ENCODE measurements at places on chromosomes 6 and 20.

DNA sequence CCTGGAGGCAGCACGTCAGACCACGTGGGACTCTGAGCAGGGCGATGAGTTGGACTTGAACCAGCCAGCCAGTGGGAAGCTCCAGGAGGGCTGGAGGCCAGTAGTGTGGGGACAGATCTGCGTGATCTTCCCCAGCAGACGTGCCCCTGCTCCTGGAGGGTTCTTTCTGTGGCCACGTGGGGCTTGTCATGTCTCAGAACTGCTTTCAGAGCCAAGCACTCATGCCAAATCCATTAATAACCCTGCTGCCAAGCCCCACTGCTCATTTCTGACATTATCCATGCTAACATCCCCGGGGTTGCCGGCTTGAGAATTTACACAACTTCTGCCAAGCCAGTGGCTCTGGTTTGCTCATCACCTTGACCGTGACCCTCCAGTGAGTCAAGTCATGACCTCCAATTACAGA, 38.3 kb downstream of the SIRPA start:
- no peak for DNase-seq

GRCh38 chr20:37990571-37991151, 42.6 kb downstream of the TTI1 start:
- DNase-seq: peak; percentile 16

DNA sequence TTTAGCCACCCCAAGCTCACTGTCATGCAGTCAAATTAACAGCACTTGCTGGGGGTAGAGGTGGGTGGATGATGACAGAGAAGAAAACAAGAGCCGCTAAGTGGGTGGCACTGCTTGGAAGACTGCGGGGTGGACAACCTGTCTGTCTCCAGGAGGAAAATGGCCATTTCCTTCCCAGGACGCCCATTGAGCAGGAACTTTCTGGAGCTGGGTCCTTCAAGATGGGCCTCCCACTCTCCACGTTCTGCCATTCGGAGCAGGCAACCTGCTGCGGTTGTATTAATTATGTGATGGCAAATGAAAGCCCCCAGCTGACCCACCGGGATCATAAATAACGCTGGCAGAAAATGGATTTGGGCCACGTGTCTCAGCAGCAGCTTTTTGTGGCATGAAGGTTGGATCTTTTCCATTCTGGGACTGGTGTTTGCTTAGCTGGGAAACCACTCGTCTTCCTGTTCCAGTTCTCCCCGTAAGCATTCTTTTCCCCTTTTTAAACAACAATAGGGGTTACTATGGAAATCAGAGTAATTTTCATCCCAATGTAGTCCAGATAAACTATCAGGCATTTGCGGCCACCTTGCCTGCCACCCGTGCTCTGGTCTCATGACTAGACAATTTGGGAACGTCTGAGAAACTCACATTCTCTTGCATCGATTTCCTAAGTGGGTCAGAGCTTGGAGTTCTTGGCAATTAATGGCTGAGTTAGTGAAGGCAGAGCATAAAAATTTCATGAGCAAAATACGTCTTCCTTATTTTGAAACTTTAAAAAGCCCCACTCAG, 215.5 kb downstream of the ANKRD60 start:
- DNase-seq: no peak

- no peak for DNase-seq
Measured at GRCh38 chr6:148457137-148457842, 114.7 kb downstream of the SASH1 start.

GRCh38 chr6:25083784-25084507, 148.2 kb upstream of the RIPOR2 start:
- DNase-seq: no peak

DNA sequence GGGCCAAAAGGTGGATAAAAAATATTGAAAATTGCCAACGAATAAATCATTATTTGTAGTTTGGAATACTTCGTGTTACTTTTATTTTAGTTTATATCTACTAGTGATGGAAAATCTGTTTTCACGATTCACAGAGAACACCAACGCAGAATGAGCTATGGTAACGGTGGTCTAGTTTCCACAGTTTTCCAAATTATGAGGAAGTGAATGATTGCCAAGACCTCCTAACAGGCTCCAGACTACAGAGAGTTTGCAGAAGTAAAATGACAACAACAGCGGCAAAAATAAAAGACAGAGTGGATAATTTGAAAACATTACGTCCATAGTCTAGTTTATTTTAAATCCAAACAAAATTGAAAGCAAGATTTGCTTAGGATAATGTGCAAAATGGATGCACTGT, 57.0 kb upstream of the AIG1 start:
- DNase-seq: no peak

DNA sequence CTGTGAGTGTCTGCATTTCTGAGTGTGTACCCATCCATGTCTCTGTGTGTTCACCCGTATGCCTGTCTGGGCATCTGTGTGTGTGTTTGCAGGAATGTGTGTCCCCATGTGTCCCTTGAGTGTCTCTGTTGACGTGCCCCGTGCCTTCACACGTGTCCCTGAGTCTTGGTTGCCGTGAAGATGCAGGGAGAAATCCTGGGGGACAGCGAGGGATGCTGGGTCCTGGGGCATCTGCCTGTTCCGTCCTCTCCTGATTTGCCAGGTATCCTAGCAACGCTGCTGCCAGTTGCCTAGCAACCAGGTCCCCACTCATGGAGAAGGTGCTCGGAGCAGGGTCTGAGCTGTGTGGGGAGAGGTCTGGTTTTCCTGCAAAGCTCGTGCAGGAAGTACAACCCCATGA, 6.0 kb upstream of the LKAAEAR1 start:
- no peak for DNase-seq

DNA sequence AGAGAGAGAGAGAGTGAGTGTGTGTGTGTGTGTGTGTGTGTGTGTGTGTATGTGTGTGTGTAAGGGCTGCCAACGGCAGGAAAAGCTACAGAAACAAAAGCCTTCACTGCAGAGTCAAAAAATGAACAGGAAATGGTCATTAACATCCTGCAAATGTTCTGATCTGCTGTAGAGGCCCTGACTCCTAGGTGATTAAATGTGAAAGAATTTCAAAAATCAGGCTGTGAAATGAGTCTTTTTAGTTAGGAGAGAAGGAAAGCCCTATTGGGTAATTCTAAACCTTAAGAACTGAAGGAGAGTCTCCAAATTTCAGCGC, 166.5 kb upstream of the MYLIP start:
- no peak for DNase-seq

- no peak for DNase-seq
Measured at GRCh38 chr6:7543789-7544424, 2.4 kb downstream of the DSP start.

DNA sequence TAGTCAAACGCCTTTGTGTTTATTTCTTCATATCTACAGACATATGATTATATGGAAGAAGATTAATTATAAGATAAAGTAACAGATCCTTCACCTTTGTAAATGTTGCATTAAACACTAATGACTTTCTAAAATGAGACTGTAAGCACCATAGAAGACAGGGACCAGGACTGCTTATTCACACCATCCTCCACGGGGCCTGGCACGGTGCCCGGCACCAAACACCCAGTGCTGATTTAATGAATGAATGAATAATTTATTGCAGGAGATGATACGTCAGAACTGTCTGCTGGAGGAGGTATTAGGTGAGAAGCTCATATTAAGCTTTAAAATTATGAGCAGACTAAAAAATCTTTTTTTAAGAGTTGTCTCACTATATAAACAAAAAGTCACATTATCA, 88.3 kb downstream of the SLX4IP start:
- DNase-seq: no peak

DNA sequence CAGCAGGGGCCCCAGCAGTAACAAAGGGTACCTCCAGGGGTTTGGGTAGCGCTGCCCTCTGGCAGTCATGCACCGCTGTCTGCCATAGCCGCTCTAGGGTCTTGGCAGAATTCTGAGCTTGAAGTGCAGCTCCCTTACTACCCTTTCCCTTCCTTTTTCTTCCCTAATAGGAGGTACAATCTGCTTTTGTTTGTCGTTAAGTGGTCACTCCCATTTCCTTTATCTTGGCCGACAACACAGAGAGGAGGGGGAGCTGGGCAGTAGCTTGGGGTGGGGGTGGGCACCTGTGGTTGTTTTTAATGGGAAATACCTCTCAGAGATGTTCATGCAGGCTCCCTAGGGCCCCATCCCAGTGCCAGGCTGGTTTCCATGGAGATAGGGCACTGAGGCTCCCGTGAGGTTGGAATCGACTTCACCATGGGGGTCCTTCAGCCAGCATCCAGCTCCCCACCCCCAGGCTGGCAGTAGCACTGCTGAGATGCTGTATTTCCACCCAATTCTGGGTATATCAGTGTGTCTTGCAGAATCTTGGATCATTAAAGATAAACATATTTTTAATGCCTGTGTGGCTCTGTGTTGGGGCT, 18.6 kb downstream of the CCDC167 start:
- DNase-seq: no peak

- DNase-seq: no peak
Measured at GRCh38 chr6:132084811-132085509, 133.8 kb upstream of the CCN2 start.

DNA sequence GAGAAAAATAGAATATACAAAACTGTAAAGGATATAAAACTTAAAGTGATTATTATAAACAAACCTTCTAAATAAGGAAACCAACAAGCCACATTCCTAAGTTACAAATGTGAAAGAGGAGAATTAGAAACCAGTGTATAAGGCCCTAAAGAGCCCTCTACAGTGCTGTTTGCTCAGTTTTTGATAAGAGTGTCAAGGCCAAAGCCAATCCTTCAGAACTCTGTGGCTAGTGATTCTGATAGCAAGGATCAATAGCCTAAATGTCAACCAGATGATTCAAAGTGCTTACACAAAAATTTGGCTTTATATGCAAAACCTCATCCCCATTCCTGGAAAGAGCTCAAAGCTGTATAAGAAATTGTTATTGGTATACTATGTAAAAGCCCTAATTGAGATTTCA, 104.6 kb upstream of the HTR1E start:
- no peak for DNase-seq

DNA sequence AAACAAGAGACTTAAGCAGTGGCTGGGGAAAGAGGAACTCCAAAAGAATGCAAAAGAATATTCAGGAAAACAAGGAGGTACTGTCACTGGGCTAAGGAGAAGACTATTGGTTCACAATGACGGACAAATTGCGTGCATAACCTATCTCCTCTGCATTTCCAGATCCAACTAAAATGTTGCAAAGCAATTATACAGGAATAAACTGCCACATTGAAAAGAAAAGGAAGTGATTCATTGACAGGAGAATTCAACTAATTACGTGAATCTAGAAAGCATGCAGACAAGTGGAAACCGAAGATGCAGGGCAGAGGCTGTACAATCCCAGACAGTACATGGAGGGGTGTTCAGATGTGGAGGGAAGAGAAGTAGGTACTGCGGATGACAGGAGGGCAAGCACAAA, 152.8 kb upstream of the RIPOR2 start:
- DNase-seq: no peak

DNA sequence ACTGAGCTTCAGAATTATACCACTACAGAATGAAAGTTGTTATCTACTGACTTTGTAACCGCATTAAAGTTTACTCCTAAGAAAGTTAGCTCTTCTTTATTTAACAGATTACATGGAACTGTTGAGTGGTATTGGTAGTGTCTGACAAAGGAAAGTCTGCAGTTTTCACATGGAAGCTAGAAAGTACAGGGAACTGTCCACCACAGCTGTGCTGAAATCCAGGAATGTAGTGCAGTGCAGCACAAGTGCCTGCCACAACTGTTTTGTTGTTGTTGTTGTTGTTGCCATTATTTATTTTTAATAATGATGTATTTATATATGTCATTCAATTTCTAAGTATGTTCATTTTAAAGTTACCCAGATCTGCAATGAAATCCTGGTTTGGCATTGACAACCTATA, 464.9 kb downstream of the TBC1D32 start:
- no peak for DNase-seq

GRCh38 chr6:138546733-138547185, 47.5 kb upstream of the NHSL1 start:
- DNase-seq: no peak

DNA sequence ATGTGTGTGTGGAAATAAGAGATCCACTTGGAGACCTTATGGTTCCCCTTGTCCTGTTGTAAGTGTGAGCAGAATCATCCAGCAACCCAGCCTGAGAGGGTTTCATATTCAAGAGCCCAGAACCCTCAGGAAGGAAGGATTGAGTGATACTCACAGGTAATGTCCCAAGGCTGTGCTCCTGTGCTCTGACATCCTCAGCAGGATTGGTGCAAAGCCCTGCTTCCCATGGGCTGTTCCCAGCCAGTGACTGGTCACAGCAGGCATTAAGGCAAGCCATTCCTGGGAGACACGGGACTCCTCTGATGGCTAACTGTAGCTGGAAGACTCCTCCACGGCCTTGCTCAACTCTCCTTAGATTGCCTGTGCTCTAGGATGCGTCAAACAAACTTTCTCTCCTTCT, 33.8 kb upstream of the HLA-G start:
- DNase-seq: no peak

DNA sequence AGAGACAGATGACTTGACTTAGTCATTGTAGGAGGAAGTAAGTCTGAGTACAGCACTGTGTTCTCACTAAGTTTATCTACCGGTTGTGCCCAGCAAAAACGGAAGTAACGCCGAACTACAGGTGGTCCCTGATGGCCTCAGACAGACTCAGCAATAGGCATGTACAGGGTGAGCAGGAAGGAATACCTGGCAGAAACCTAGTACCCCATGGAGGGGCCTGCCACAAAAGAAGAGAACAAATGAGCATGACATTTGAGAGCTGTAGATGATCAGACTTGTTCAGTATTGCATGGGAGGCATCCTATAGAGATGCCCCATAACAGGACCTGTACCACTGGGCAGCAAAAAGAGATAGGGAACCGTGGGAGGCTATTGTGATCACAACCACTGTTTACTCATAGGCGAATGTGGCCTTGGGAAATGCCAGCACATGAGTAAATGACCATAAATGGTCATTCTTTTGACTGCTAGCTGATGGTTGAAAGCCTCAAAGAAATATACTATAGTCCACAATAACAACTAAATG, 106.4 kb upstream of the TAB2 start:
- DNase-seq: no peak

GRCh38 chr20:8331740-8332412, 199.8 kb downstream of the PLCB1 start:
- DNase-seq: no peak

GRCh38 chr20:34562641-34563040, 4.1 kb downstream of the MAP1LC3A start:
- DNase-seq: no peak

DNA sequence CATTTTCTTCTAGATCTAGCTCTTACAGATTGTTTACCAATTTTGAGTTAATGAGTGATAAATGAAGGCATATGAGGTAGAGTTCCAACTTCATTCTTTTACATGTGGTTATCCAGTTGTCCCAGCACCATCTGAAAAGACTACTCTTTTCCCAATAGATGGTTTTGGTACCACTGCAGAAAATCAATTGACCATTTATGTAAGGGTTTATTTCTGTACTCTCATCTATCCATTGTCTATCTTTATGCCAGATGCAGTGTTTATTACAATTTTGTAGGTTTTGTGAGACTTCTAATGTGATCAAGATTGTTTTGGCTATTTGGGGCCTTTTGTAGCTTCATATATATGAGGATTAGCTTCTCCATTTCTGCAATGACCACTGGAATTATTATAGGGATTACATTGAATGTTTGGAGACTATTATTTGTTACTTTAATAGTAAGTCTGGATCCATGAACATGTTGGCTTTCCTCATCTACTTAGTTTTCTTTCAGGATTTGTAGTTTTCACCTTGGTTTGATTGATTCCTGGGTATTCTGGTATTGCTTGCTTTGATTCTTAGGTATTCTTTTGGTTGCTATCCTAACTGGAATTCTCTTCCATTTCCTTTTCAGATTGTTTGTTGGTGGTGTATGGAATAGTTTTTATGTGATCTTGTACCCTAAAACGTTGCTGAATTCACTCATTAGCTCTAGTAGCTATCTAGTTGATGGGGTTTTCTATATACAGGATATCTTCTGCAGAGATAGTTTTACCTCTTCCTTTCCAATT, 10.4 kb downstream of the SNRPB start:
- DNase-seq: no peak
